Naive thymus-derived CD8-positive, alpha-beta T cell (primary cell): ENCODE measurements at places on chromosomes 7 and 10. TPM values are rescaled to one million over a fixed set of nuclear protein-coding genes. Genes with fewer than 3 reads are reported as not detected.

DNA sequence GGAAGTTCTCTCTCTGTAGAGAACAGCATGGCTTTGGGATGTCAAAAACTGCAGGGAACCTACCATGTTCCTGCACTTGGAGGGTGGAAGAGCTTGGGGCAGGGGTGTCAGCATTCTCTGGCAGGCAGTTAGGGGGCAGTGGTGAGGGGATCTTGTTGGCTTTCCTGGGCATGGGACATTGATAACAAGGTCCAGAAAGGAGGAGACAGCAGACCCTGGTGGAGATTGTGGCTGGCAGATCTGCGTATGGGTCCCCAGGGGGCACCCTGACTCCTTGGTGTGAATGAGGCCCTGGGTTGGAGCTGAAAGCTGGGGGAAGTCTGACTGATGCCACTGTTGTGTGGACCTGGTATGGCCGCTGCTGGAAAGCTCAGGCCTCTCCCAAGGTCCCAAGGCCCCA, 22.9 kb upstream of the CAMK2B start:
- DNase-seq = peak; percentile 4
- H3K4me1 ChIP-seq = no peaks in the 10 kb centered on the region
- H3K27ac ChIP-seq = no peak overlapping the region
- no peak overlapping the region for H3K4me3 ChIP-seq
- H3K27me3 ChIP-seq = peaks cover 7% of the 10 kb centered on the region
- peaks cover 6% of the 10 kb centered on the region for H3K36me3 ChIP-seq

DNA sequence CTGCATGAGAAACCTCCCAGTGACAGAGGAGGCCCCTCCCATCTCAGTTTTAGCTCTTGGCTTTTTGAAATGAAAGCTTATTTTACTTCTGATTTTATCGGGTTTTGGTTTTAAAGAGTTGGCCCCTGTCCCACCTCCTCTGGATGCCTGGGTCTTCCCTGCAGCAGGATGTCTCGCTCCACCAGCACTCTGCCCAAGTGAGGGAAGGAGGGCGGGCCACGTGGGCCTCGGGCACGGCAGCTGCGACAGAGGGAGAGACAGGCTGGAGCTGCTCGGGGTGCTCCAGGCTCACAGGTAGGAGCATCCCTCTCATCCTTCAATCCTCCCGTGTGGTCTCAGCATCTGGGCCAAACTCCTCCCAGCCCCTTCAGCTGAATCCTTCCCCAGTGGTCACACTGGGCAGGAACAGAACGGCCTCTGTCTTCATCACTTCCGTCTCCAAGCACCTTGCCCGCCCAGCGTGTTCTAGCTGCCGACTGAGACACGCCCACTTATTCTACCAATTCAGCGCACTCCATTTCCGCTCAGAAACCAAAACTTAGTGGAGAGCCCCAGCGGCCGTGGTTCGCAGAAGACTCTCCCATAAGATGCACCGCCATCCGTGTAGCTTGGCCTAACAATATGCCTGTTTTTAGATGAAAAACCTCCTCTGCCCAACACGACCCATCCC, 222.9 kb downstream of the GLRX3 start:
- no peak overlapping the region for H3K4me3 ChIP-seq
- H3K4me1 ChIP-seq = no peaks in the 10 kb centered on the region
- H3K27ac ChIP-seq = no peak overlapping the region
- no peak for DNase-seq
- H3K36me3 ChIP-seq = no peaks in the 10 kb centered on the region
- peaks cover 2% of the 10 kb centered on the region for H3K27me3 ChIP-seq

The GJD4 gene
- total RNA-seq = not detected

- no peaks in the 10 kb centered on the region for H3K27me3 ChIP-seq
- H3K36me3 ChIP-seq = no peaks in the 10 kb centered on the region
- no peak overlapping the region for H3K27ac ChIP-seq
- H3K4me3 ChIP-seq = no peak overlapping the region
- no peaks in the 10 kb centered on the region for H3K4me1 ChIP-seq
- no peak for DNase-seq
Measured at GRCh38 chr10:114682121-114682520, 24.0 kb upstream of the ABLIM1 start.

GRCh38 chr10:72275351-72276012, 1.8 kb downstream of the DDIT4 start:
- peaks cover 71% of the 10 kb centered on the region for H3K4me1 ChIP-seq
- no peaks in the 10 kb centered on the region for H3K27me3 ChIP-seq
- peaks cover 16% of the 10 kb centered on the region for H3K36me3 ChIP-seq
- peak overlapping the region; percentile 98 for H3K4me3 ChIP-seq

DNA sequence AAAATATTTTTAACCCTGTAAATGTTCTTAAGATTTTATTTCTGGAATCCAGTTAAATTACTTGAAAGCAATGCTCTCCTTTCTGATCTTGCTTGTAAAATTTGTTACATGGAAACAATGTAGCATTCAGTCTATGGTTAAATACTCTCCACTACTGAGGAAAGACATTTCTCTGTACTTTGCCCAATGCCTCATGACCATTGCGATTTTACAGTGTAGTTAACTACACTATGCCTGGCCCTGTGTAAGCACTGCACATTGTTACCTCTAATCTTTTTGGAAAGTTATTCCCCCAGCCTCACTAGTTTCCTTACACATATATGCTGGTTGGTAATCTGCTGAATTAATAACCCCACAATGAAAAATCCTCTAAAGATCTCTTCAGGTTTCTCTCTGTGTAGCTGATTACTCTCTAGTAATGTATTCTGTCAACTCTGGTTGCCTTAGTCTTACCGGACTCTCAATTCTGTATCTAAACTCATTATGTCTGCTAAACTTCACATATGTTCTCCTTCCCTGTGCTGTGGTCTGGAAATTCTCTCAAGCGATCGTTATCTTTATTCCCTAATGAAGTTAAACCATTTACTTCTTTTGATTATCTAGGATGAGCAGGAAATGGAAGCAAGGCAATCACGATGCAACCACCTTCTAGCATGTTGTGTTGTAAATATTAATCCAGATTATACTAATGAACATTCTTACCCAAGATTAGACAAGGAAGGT, 58.7 kb upstream of the TMEM106B start:
- peaks cover 1% of the 10 kb centered on the region for H3K27me3 ChIP-seq
- no peak overlapping the region for H3K4me3 ChIP-seq
- DNase-seq = no peak
- H3K4me1 ChIP-seq = peaks cover 6% of the 10 kb centered on the region

The TSPAN12 gene
- total RNA-seq = not detected

The ZSWIM8 gene
- total RNA-seq = 79.0 TPM

DNA sequence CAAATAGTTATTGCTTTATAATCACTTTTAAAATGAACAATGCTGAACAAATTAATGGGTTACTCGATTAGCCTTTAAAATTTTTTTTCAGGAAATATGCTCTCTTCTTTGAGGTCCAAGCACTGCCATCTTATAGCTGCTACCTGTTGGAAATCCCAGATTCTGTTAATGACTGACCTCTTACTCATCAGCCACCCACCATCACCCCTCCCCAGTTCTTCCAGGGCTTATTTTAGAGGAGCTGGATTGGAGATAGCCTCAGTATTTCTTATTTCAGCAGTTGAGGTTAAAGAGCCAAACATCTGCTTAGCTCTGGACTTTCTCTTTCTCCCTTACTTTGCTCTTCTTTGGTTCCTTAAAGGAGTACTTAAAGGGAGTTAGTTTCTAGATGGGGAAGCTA, 420.0 kb downstream of the EXOC4 start:
- H3K4me1 ChIP-seq = no peaks in the 10 kb centered on the region
- no peak for DNase-seq
- no peak overlapping the region for H3K27ac ChIP-seq
- H3K36me3 ChIP-seq = peaks cover 4% of the 10 kb centered on the region
- no peaks in the 10 kb centered on the region for H3K27me3 ChIP-seq

GRCh38 chr7:151599401-151600227, 79.9 kb upstream of the RHEB start:
- DNase-seq = no peak
- peaks cover 19% of the 10 kb centered on the region for H3K4me1 ChIP-seq
- peaks cover 3% of the 10 kb centered on the region for H3K36me3 ChIP-seq
- no peaks in the 10 kb centered on the region for H3K27me3 ChIP-seq
- no peak overlapping the region for H3K4me3 ChIP-seq
- no peak overlapping the region for H3K27ac ChIP-seq

The AKR1C4 gene
- total RNA-seq = not detected

The SPDYE6 gene
- total RNA-seq = not detected

GRCh38 chr10:75754096-75754831, 322.8 kb downstream of the LRMDA start:
- H3K27ac ChIP-seq = no peak overlapping the region
- H3K36me3 ChIP-seq = no peaks in the 10 kb centered on the region
- no peak for DNase-seq
- no peak overlapping the region for H3K4me3 ChIP-seq
- peaks cover 11% of the 10 kb centered on the region for H3K27me3 ChIP-seq
- H3K4me1 ChIP-seq = no peaks in the 10 kb centered on the region

DNA sequence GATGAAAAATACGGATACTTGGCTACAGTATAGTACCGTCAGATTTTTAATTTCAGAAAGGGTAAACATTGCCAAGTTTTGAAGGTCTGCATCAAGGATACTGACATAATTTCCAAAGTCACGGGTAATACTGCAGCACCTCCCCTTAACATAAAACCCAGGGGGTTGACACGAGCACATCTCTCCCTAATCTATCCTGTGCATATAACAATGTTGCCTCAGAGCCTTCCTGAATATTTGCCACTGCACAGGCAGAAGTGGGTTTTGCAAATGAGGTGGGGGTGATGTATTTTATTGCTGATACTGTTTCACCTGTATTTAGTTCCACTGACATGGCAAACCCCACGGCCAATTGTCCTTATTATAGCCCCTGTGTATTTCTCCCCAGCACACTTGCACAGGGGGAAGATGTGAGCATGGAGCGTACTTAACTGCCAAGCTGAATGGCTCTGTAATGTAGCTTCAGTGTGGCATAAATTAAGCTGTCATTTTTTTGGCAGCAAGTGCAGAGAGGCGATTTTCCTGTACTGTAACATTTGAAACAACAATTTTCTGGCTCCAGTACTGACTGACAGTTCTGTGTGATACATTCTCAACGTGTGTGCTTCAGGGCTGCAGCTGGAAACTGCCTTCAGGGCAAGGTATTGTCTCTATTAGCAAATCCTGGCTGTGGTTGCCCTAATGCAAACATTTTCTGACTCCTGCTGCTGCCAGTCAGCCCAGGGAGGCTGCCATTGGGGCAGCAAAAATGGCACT, 299.6 kb upstream of the SP4 start:
- H3K4me3 ChIP-seq = no peak overlapping the region
- H3K4me1 ChIP-seq = no peaks in the 10 kb centered on the region
- no peak for DNase-seq
- no peaks in the 10 kb centered on the region for H3K36me3 ChIP-seq
- H3K27ac ChIP-seq = no peak overlapping the region

GRCh38 chr7:157815706-157816022, 478.9 kb downstream of the DNAJB6 start:
- peaks cover 3% of the 10 kb centered on the region for H3K4me1 ChIP-seq
- H3K4me3 ChIP-seq = no peak overlapping the region
- H3K36me3 ChIP-seq = no peaks in the 10 kb centered on the region
- H3K27me3 ChIP-seq = no peaks in the 10 kb centered on the region
- H3K27ac ChIP-seq = no peak overlapping the region

GRCh38 chr7:48786951-48787350, 137.4 kb upstream of the CDC14C start:
- no peak for DNase-seq
- no peaks in the 10 kb centered on the region for H3K4me1 ChIP-seq
- no peaks in the 10 kb centered on the region for H3K27me3 ChIP-seq

The PLPP4 gene
- total RNA-seq = not detected
